ENCODE measurements at places on chromosomes 12 and 14.

GRCh38 chr12:92133171-92133570 is 12.5 kb downstream of the BTG1 start:
- no peak for DNase-seq

DNA sequence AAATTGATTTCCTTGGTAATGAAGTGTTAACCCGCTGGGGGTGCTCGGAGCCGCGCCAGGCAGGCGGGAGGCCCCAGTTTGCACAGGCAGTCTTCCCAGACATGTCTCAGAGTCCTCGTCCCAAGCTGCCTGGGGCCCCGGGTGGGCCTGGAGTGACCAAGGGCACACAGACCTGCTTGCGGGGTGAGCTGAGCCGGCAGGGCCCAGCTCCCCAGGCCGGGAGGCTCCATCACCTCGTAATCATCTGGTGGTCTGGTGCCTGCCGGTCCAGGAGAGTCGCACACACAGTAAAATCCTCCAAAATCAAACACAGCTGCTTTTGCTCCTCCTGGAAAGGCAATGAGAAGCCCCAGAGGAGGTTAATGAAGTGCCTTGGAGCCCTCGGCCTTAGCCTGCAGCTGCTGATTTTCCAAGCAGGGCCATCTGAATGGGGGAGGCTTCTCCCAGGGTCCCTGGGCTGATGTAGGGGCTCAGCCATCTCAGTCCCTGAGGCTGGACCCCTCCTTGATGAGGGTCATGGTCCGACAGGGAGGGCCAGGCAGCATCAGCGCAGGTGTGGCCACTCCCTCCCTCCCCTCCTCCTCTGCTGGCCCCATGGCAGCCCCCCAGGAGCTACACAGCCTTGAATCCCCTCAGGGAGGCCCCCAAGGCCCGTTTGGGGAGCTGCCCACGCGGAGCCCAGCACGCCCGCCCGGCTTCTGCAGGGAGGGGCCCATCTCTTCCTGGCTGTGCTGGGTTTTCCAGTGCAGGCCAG is 39.4 kb upstream of the FBRSL1 start:
- no peak for DNase-seq

GRCh38 chr14:96914571-96915128 is 117.5 kb downstream of the VRK1 start:
- DNase-seq = no peak

DNA sequence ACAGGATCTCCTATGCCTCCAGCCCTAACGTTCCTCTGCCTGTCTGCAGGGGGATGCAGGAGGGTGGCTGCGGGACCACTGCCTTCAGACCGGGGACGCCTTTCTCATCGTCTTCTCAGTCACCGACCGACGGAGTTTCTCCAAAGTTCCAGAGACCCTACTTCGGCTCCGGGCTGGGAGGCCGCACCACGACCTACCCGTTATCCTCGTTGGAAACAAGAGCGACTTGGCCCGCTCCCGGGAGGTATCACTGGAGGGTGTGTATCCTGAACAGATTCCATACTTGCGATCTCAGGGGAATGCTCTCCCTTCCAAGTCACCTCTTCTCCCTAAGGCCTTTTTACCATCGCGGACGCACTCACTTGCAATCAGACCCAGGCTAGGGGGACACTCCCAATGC is 3.0 kb downstream of the REM2 start:
- DNase-seq = no peak

DNA sequence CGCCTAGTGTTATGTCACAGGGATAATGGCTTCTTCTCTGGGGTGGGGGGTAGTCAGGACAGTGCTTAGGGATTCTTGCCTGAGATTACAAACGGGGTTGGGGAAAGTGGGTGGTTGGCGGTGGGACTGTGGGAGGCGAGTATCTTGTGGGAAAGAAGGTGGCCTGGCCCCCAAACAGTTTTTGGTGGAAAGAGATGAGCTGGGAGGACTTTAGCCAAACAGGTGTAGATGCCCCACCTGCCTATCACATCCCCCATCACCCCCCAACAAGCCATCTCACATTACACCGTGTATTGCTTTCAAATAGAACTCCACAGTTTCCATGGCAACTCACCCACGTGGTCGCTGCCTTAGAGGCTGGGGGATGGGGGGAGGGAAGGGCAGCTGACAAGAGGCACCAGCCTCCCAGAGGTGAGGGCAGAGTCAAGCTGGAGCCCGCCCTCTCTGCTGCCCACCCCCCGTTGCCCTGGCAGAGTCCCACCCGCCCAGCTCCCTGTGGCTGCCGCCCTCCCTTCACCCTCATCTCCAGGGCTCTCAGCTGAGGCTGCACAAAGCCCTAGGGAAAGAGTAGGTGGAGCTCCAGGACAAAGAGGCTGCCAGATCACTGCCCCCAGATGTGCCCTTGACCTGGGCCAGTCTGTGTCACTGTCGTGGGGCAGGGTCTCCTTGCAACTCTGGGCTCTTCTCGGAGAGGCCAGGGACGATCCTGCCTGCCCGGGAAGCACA is 98.3 kb downstream of the LRRC74A start:
- no peak for DNase-seq

DNA sequence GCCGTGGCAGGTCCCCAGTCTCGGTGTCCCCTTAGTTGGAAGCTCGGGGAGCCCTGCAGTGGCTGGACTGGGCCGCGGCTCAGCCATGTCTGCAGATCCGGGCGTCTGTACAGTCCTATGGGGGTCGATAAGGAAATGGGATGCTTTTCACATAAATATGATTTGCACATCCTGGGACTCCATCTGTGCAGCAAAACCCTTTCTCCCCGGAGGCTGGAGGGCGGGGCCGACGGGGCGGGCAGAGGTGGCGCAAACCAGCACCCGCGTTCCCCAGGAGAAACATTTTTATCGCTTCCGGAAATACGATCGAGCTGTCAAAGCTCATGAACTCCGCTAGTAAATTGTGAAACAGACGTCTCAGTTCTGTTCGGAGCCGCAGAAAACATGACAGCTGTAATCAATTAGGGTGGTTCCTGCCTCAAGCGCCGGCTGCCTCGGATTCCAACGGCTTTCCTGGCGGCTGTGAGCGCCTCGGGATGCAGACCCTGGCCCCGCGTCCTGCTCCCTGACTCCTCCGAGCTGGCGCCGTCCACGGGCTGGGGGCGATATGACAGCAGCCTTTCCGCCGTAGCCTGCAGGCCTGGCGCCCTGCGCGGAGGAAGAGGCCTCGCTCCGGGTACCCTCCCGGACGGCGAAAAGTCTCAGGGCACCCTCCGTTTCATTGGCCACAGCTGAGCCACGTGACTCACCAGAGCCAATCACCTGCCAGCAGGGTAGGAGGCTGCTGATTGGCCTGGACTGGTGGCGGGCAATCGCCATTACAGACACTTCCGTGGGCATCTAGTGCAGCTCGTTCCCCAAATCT is 23.0 kb downstream of the DIO3 start:
- no peak for DNase-seq

GRCh38 chr14:88255196-88255595 is 67.9 kb downstream of the KCNK10 start:
- no peak for DNase-seq

DNA sequence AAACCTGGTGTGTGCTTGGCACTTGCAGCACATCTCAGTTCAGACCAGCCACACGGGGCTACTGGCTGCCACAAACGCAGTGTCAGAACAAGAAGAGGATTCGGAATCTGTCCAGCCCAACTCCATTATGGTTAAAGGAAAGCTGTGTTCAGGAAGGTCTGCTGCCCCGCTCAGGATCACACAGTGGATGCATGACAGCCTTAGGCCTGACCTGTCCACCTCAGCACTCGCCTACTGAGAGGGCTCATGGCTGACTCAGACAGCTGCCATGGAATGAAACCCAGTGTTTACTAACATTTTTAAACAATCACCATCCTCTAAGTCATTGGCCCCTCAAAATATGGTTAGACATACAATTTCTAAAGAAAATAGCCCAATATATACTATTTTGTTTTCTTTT is 5.6 kb upstream of the NIN start:
- no peak for DNase-seq

- peak; percentile 53 for DNase-seq
Measured at GRCh38 chr14:90722590-90722989, 93.6 kb downstream of the TTC7B start.

DNA sequence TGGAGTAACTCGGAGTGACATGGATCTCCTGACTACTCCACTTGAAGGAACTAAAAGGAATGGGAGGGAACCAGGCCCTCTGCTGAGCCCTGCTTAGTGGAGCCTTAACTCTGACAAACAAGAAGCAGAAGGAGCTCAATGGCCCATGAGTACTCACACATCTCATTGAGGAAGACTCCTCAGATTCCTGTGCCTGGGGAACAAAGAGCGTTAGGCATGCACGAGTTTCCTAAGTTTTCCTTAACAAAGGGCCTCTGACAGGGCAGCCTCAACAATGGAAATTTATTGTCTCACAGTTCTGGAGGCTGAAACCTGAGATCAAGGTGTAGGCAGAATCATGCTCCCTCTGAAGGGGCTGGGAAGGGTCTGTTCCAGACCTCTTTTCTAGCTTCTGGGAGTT is 185.7 kb upstream of the NTF3 start:
- no peak for DNase-seq

- DNase-seq = no peak
Measured at GRCh38 chr14:71388862-71389261, 481.6 kb downstream of the PCNX1 start.

DNA sequence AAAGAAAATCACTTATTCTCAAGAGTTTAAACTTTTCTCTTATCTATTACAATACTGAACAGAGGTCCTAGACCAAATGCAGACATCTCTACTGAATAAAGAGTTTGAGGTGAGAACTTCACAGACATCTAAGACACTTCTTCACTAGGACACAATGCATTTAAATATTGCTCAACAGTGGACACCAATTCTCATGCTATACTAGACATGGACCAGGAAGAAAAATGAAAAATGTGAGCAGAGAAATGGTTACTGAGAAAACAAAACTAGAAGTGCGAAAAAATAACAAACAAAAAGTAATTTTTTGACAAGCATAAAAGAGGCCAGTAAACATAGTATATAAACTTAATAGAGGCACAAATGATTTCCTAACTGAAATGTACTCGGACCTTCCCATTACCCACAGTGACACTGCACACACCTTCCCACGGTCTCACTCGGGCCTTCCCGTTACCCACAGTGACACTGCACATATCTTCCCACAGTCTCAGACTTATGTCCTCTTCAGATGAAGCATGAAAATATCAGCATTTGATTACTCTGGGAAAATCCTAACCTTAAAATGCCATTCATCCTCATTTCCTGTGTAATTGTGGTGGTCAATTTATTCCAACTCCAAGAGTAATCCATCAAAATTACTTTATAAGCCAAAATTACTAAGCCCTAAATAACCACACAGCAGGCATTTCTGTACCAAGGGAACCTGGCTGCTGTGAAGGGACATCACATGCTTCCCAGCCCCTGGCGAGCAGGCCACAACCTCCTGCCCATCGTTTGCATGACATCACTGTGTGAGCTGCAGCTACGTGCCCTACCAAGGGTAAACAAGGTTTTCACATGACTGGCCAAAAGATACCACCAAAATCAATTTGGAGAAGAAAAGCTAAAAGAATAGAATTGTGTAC is 6.4 kb downstream of the SLC15A4 start:
- DNase-seq = peak; percentile 84

- peak; percentile 92 for DNase-seq
Measured at GRCh38 chr12:76183459-76184186, 99.1 kb upstream of the NAP1L1 start.

GRCh38 chr12:108349278-108349688 is 10.2 kb upstream of the CMKLR1 start:
- DNase-seq = no peak

- peak; percentile 8 for DNase-seq
Measured at GRCh38 chr12:19588951-19589350, 149.7 kb downstream of the AEBP2 start.

DNA sequence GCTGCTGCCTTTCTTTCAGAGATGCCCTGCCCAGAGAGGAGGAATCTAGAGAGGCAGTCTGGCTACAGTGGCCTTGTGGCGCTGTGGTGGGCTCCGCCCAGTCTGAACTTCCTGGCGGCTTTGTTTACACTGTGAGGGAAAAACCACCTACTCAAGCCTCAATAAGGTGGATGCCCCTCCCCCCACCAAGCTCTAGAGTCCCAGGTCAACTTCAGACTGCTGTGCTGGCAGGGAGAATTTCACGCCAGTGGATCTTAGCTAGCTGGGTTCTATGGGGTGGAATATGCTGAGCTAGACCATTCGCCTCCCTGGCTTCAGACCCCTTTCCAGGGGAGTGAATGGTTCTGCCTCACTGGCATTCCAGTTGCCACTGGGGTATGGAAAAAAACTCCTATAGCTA is 25.6 kb downstream of the SPATA7 start:
- no peak for DNase-seq

GRCh38 chr12:75505706-75506312 is 5.6 kb downstream of the KRR1 start:
- no peak for DNase-seq

- no peak for DNase-seq
Measured at GRCh38 chr12:69671597-69671996, 27.5 kb downstream of the BEST3 start.

DNA sequence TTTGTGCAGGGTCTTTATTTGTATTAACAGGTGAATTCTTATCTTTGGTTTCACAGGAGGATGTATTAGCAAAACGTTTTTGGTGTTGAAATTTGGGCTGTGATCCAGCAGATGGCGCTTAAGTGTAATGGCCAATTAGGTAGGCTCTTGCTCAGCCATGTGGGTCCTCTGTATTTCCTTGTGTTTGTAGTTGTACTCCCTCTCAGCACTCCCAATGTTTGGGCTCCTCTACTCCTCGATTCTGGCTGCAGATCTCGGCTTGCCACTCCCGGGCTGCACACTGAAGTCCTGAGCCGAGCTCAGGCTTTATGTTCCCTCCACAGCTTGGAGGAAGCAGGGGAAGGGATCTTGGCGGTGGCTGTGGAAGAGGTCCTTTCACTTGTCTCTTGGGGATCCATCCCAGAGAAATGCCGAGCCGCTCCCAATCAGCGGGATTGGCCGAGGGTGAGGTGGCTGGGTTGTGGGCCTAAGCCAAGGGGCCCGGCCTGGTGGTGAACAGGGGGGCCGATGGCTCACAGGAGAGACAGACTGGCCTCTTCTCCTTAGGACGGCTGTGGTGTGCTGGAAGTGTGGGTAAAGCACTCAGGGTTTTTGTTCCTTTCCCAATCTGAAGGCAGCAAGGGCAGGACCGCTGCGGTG is 133.7 kb downstream of the AEBP2 start:
- DNase-seq = no peak

DNA sequence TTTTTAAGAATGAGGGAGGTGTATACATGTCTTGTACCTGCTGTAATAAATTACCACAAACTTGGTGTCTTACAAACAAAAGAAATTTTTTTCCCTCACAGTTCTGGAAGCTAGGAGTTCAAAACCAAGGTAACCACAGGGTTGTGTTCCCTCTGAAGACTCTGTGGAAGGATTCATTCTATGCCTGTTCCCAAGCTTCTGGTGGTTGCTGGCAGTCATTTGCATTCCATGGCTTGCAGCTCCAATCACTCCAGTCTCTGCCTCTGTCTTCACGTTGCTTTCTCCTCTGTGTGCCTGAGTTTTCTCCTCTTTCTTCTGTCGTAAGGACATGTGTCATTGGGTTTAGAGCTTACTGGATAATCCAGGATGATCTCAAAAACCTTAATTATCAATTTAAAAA is 15.4 kb upstream of the ZNF641 start:
- DNase-seq = no peak

- no peak for DNase-seq
Measured at GRCh38 chr14:67411820-67412421, at the start of gene PLEK2. TSS of gene PLEK2 (minus strand) at chr14:67412165. CDS start at chr14:67412059, 106 bp downstream.

- DNase-seq = no peak
Measured at GRCh38 chr12:131982041-131982440, 32.3 kb downstream of the EP400 start.

- DNase-seq = no peak
Measured at GRCh38 chr14:75068294-75069120, 934 bp upstream of the ZC2HC1C start.
